ENCODE measurements at places on chromosomes 3 and 15.

- no peak for DNase-seq
Observed at GRCh38 chr3:22380253-22380652, 629.2 kb upstream of the ZNF385D start.

DNA sequence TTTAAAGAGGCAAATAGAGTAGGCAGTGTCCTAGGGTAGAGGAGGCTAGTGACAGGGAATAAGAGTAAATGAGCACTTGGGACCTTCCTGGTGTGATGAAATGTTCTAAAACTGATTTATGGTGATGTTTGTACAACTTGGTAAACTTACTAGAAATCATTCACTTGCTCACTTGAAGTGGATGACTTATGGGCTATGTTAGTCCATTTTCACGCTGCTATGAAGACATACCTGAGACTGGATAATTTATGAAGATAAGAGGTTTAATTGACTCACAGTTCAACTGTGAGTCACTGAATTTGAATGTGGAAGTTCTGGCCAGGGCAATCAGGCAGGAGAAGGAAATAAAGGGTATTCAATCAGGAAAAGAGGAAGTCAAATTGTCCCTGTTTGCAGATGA is 31.7 kb upstream of the DHX36 start:
- no peak for DNase-seq

DNA sequence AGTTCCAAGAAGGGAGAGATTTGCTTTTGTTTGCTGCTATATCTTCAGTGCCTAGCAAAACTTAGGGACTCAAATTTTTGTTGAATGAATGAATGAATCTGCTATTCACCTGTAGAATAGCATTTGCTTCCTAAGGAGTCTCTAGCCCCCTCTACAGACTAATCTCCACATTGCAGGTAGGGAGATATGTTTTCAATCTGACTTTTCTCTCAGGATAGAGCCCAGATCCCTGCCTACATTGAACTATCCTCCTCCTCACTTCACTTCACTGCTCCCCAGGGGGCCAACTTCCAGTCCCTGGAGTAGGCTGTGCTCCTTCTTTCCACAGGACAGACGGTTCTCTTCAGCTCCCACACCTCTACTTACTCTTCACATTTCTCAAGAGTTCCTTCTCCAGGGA is 81.9 kb upstream of the PTX3 start:
- no peak for DNase-seq

- DNase-seq, result no peak
Observed at GRCh38 chr3:145639875-145640274, 521.1 kb downstream of the PLOD2 start.

GRCh38 chr3:128256131-128256530 is 102.8 kb downstream of the EEFSEC start:
- DNase-seq, result no peak

DNA sequence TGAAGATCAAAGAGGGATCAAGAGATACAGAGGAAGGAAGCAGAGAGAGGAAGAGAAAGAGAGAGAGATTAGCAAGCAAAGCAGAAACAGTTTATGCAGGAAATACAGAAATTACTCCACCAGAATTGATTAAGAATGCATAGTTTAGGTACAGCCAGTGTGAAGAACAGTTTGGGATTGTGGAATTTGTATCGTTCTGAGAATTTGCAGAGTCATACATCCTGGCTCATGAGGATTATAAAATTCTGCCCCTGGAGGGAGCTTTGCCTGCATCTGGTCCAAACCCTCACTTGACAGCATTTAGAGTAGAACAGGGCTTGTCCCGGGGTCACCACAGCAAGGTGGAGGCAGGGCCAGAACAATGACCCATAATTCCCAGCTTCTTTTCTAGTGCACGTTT is 44.1 kb downstream of the MASP1 start:
- no peak for DNase-seq
